Thoracic aorta (tissue), 2 donors: ENCODE measurements at places on chromosomes 7 and 10.

- no peak overlapping the region for H3K27ac ChIP-seq
- no peaks in the 10 kb centered on the region for H3K27me3 ChIP-seq
- DNase-seq: no peak
- H3K36me3 ChIP-seq: no peaks in the 10 kb centered on the region
- H3K4me1 ChIP-seq: no peaks in the 10 kb centered on the region
Measured at GRCh38 chr7:15057272-15057671, 154.7 kb upstream of the DGKB start.

DNA sequence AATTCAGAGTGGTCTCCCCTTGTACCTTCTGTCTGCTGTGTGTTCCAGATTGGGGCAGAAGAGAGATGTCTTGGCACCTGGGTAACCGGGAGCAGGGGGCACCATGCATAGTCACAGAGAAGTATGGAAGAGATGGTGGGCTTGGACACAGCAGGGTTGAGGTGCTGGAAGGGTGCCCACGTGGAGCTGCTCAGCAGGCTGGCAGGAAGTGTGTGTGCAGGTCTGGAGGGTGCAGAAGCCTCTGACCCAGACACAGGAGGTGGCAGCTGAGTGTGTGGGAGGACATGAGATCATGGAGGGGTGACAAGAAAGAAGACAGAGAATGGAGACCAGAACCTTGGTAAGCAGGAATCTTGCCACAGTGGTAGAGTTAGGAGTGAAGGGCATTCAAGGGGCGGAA is 42.3 kb upstream of the DUSP5 start:
- H3K36me3 ChIP-seq: no peaks in the 10 kb centered on the region
- DNase-seq: no peak
- no peaks in the 10 kb centered on the region for H3K4me1 ChIP-seq
- H3K4me3 ChIP-seq: no peak overlapping the region

- H3K27me3 ChIP-seq: no peaks in the 10 kb centered on the region
- H3K36me3 ChIP-seq: no peaks in the 10 kb centered on the region
- peak overlapping the region; percentile 73 for H3K4me3 ChIP-seq
- no peak for DNase-seq
Measured at GRCh38 chr7:50792342-50793119, 9.8 kb upstream of the GRB10 start.

GRCh38 chr10:128049226-128050120 is 76.8 kb downstream of the MKI67 start:
- H3K36me3 ChIP-seq: no peaks in the 10 kb centered on the region
- H3K4me3 ChIP-seq: peak overlapping the region; percentile 58
- peaks cover 30% of the 10 kb centered on the region for H3K4me1 ChIP-seq
- H3K27ac ChIP-seq: peak overlapping the region; percentile 82

GRCh38 chr10:35225204-35225603 is 98.6 kb downstream of the CREM start:
- no peaks in the 10 kb centered on the region for H3K27me3 ChIP-seq
- no peaks in the 10 kb centered on the region for H3K36me3 ChIP-seq
- no peak for DNase-seq
- no peaks in the 10 kb centered on the region for H3K4me1 ChIP-seq
- no peak overlapping the region for H3K27ac ChIP-seq

GRCh38 chr10:126903656-126904360 is 1.4 kb upstream of the DOCK1 start:
- no peak overlapping the region for H3K27ac ChIP-seq
- no peaks in the 10 kb centered on the region for H3K27me3 ChIP-seq
- no peaks in the 10 kb centered on the region for H3K36me3 ChIP-seq
- DNase-seq: no peak
- H3K4me1 ChIP-seq: peaks cover 8% of the 10 kb centered on the region
- H3K4me3 ChIP-seq: peak overlapping the region; percentile 95

- no peak overlapping the region for H3K27ac ChIP-seq
- no peaks in the 10 kb centered on the region for H3K4me1 ChIP-seq
- no peak for DNase-seq
- H3K4me3 ChIP-seq: no peak overlapping the region
- no peaks in the 10 kb centered on the region for H3K27me3 ChIP-seq
Measured at GRCh38 chr7:11726794-11727155, 105.2 kb downstream of the THSD7A start.

DNA sequence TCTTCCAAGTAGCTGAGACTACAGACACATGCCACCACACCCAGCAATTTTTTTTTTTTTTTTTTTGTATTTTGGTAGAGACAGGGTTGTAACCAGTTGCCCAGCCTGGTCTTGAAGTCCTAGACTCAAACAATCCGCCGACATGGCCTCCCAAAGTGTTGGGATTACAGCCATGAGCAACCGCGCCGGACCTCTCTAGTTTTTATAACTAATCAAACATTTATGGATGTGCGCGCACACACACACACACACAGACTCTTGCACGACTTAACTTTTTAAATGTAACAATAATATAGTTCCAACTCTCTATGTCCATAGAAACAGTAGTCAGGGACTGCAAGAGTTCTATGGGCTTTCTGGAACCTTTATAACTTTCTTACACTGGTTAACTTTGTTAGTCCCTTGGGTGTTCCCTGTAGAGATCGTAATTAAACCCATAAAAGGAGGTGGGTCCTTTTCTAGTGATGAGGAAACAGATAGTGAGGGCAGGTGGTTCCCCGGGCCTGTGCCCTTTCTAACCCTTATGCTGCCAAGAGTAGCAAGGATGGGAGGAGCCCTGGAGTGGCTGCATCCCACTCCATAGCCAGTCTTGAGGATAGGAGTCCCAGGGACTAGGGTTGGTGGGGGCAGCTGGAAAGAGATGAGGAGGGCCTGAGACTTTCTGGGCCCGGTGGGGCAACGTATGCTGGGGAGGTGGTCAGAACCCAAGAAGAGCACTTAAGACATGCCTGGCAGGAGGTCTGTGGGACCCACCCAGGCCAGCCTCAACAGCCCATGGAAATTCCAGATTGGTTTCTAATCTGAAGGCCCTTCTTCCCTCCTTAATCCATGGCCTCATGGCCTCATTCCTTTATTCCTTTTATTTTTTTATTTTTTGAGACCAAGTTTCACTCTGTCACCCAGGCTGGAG is 8.6 kb downstream of the MARVELD1 start:
- H3K27me3 ChIP-seq: no peaks in the 10 kb centered on the region
- H3K27ac ChIP-seq: no peak overlapping the region
- no peak for DNase-seq
- no peak overlapping the region for H3K4me3 ChIP-seq

- H3K4me1 ChIP-seq: no peaks in the 10 kb centered on the region
- DNase-seq: no peak
- no peak overlapping the region for H3K4me3 ChIP-seq
- H3K27ac ChIP-seq: no peak overlapping the region
Measured at GRCh38 chr10:132363376-132363775, 31.4 kb downstream of the LRRC27 start.

DNA sequence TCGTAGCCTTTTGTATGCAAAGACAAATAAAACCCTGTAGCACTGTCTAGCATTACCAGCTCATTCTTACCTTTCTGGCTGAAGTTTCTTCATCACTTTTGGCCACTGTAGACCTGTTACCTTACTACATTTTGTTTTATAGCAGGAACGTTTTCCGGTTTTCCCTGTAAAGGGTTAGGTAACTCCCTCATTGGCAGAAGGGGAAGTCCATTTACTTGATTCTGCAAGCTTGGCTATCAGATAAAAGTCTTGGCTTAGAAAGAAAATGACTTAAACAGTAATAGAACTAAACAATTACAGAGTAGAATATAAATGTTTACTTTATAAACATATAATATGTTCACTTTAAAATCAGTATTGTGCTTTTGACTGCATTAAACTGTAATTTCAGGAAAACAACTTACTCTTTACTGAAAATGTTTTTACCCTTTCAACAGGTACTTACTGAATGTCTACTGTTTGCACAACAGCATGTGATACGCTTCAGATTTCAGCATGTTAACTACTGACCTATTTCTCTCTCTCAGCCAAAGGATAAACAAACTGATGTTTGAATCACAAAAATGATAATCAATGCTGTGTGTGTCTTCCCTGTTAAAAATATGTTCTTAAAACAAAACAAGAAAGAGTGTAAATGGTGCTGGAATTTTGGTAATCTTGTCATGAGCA is 67.1 kb downstream of the OTUD1 start:
- H3K27ac ChIP-seq: no peak overlapping the region
- no peaks in the 10 kb centered on the region for H3K27me3 ChIP-seq
- DNase-seq: no peak
- H3K4me3 ChIP-seq: no peak overlapping the region

GRCh38 chr7:8284606-8285005 is 22.6 kb upstream of the ICA1 start:
- H3K36me3 ChIP-seq: no peaks in the 10 kb centered on the region
- no peaks in the 10 kb centered on the region for H3K27me3 ChIP-seq
- no peak for DNase-seq
- no peaks in the 10 kb centered on the region for H3K4me1 ChIP-seq
- H3K4me3 ChIP-seq: no peak overlapping the region
